ENCODE measurements at places on chromosomes 7 and 10. TPM values are rescaled to one million over a fixed set of nuclear protein-coding genes. Genes with fewer than 3 reads are reported as not detected.

- DNase-seq, result no peak
- H3K4me1 ChIP-seq, result no peaks in the 10 kb centered on the region
- H3K4me3 ChIP-seq, result no peak overlapping the region
- no peaks in the 10 kb centered on the region for H3K27me3 ChIP-seq
- no peaks in the 10 kb centered on the region for H3K36me3 ChIP-seq
Observed at GRCh38 chr10:61588770-61589211, 73.9 kb upstream of the CABCOCO1 start.

DNA sequence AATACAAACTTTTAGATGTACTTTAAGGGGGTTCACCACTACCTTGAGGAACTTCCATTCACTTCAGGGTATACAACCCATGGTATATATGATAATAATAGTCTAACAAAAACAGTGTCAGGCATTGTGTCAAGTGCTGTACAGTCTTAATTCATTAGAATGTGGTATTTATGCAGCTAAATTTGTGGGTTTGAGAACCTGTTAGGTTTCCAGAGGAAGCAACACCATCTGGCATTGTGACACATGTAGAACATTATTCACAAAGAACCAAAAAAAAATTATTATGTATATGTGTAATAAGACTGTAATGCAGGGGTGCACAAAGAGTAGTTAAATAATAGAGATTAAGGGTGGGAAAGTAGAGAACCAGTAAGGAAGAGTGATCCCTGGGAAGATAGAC lies 26.3 kb downstream of the TMEM60 start:
- H3K4me1 ChIP-seq, result no peaks in the 10 kb centered on the region
- no peaks in the 10 kb centered on the region for H3K27me3 ChIP-seq
- no peak for DNase-seq
- H3K4me3 ChIP-seq, result no peak overlapping the region
- peaks cover 33% of the 10 kb centered on the region for H3K36me3 ChIP-seq

GRCh38 chr7:93535616-93536015 lies 38.9 kb downstream of the CALCR start:
- no peaks in the 10 kb centered on the region for H3K27me3 ChIP-seq
- no peak overlapping the region for H3K4me3 ChIP-seq
- no peaks in the 10 kb centered on the region for H3K36me3 ChIP-seq
- no peak overlapping the region for H3K27ac ChIP-seq

DNA sequence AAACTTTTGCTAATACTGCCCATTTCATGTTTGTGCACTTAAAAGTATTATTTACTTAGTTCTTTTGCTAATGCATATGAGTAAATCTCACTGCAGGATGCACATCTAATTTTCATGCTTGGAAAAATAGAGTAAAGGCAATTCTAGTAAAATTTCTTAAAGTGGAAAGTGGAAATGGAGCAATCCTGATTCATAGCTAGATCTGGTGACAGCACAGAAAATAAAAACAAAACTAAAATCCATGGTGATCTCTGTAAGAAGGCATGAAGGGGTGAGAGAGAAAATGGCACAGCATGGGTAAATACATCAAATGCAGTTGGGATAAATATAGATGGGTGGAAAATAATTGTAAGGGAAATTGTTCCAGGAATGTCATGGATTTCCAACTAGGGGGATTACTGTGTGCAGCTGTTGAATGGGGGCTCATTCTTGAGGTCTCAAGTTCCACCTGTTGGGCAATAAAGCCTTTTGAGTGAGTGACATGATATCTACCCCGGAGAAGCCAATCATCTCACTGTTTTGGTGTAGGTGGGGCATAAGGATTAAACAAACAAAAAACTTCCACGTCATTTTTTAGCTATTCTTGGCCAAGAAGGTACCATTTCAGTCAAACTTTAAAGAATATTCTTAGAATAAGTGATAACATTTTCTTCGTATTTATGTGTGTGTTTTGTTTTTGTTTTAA lies 1.7 kb upstream of the MCU start:
- no peaks in the 10 kb centered on the region for H3K36me3 ChIP-seq
- no peak for DNase-seq
- no peaks in the 10 kb centered on the region for H3K27me3 ChIP-seq
- no peak overlapping the region for H3K4me3 ChIP-seq
- peaks cover 16% of the 10 kb centered on the region for H3K4me1 ChIP-seq
- H3K27ac ChIP-seq, result no peak overlapping the region

- H3K27ac ChIP-seq, result no peak overlapping the region
- no peak overlapping the region for H3K4me3 ChIP-seq
- H3K36me3 ChIP-seq, result peaks cover 74% of the 10 kb centered on the region
- no peaks in the 10 kb centered on the region for H3K4me1 ChIP-seq
Observed at GRCh38 chr7:107966711-107967110, 36.2 kb downstream of the LAMB1 start.

Gene FAM180A
- polyA plus RNA-seq, result not detected

Gene FEZF1
- not detected for polyA plus RNA-seq
